ENCODE measurements at places on chromosomes 7 and 10. TPM values are rescaled to one million over a fixed set of nuclear protein-coding genes. Genes with fewer than 3 reads are reported as not detected.

GRCh38 chr7:30648744-30649540, 33.3 kb downstream of the CRHR2 start:
- no peak for DNase-seq

DNA sequence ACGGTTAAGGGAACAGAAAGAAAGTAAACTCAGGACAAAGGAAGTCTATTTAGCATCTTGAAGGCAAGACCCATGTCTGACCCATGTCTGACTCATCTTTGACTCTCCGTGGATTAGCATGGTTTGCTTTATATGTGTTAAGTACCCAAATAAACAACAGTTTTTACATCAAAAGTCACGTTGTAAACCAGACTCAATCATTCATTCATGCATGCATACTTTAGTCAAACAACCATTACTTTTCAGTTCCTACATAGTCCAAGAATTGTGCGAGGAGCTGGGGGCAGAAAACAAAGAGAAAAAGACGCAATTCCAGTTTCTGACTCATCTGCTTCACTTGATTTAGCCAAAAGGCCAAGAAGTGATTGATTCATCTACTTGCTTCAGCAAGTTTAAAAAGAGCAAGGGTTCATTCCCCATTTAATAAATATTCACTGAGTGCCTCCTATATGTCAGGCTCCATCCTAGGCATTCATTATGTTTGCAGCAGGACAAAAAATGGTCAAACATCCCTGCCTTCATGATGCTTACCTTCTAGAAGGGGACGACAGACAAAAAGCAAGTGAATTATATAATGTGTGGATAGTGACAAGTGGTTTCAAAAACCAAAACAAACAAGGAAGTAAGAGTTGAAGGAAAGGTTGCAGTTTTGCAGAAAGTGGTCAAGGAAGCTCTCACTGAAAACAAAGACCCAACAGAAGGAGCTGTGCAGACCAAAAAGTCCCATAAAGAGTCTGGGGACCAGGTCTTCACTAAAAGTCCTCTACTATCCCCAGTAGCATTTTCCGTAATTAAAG, 116.2 kb downstream of the FAM107B start:
- no peak for DNase-seq

DNA sequence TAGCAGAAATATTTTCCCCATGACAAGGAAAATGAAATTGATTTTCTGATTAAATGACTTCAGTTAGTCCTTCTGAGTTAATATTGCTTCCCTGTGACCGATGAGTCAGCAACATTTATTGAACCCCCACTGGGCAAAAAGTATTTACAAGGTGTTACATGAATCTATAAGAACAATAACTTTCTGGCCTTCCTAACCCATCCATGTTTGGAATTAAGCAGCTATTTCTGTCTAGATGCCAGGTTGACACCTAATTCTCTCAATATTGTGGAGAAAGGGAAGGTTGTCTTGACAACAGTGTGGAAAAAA, 112.9 kb upstream of the JAZF1 start:
- DNase-seq, result no peak

- no peak for DNase-seq
Measured at GRCh38 chr7:46123756-46124343, 202.8 kb upstream of the IGFBP3 start.

DNA sequence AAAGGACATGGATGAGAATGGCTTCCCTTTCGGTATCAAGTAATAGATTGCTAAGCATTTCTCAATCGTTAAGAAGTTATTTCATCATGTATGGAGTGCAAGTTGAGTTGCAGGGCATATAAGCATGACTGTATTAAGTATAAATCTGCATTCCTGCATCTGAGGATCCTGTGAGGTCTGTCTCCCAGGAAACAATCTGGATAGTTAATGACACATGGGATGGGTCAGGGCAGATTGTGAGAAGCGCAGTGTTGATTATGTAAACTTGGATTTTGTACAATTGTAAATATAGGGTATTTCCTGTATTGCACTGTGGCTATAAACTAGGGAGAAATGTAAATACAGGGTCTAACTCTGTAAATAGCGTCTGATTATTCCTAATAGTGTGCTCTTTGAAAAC, 102.6 kb downstream of the PLXDC2 start:
- DNase-seq, result no peak

DNA sequence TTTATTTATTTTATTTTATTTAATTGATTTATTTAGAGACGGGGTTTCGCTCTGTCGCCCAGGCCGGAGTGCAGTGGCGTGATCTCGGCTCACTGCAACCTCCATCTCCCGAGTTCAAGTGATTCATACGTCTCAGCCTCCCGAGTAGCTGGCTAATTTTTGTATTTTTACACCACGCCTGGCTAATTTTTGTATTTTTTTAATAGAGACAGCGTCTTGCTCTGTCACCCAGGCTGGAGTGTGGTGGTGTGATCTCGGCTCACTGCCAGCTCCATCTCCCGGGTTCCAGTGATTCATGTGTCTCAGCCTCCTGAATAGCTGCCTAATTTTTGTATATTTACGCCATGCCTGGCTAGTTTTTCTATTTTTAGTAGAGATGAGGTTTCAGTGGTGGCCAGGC, 34.2 kb downstream of the AP5Z1 start:
- no peak for DNase-seq

DNA sequence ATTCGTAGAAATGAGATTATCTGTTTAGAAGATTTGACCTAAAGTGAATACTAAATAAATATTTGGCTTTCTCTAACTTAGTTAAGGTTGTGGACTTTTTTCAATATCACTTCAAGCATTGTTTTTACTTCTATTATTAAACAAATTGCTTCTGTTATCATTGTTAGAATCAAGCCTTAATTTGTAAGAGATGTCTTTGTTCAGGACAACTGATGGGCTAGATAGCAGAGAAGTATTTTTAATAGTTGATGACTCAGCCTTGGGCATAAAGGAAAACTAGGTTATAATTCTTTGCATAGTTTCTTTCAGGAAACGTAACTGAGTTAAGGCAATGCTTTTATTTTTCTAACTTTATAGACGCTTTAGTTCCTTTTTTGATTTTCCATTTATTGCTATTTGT, 128.8 kb upstream of the SMIM30 start:
- DNase-seq, result no peak

GRCh38 chr10:118701529-118702323, 53.0 kb downstream of the CACUL1 start:
- DNase-seq, result no peak

- peak; percentile 49 for DNase-seq
Measured at GRCh38 chr10:133353988-133354605, 3.7 kb downstream of the FUOM start.

- no peak for DNase-seq
Measured at GRCh38 chr7:124074007-124074406, 41.1 kb upstream of the TMEM229A start.

GRCh38 chr7:100515072-100515532, 23.9 kb upstream of the AGFG2 start:
- DNase-seq, result no peak

GRCh38 chr10:95539560-95540284, 21.4 kb downstream of the SORBS1 start:
- DNase-seq, result no peak

GRCh38 chr7:90409667-90410066, 6.4 kb downstream of the CLDN12 start:
- peak; percentile 61 for DNase-seq

GRCh38 chr10:98400482-98400881, 14.5 kb downstream of the PYROXD2 start:
- DNase-seq, result no peak

DNA sequence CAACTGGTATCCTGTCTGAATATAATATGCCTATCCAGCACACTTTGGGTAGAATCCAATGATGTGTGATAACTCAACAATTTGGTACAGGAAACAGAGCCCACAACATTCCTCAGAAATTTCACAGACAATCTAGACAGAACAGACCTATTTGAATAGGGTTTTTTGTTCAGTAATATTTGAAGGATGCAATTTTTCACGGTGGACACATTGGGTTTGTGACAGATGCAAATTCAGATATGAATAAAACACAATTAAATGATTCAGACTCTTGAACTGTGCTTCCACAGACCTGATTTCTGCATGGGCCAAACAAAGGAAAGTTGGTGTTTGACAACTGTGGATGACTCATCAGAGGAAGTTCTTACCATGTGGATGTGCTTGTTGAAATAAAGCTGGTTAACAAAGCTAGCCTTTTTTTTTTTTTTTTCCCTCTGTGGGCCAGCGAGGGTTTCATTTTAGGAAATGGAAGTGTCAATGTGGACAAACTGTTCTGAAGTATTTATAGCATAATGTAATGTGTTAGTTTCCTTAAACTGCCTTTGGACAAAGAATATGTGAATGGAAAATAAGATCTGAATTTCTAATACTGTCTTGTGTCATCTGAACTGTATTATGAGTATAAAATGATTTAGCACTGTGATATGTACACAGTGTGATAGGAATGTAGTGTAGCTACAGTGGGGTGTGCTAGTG, 43.2 kb upstream of the FAM133B start:
- no peak for DNase-seq

DNA sequence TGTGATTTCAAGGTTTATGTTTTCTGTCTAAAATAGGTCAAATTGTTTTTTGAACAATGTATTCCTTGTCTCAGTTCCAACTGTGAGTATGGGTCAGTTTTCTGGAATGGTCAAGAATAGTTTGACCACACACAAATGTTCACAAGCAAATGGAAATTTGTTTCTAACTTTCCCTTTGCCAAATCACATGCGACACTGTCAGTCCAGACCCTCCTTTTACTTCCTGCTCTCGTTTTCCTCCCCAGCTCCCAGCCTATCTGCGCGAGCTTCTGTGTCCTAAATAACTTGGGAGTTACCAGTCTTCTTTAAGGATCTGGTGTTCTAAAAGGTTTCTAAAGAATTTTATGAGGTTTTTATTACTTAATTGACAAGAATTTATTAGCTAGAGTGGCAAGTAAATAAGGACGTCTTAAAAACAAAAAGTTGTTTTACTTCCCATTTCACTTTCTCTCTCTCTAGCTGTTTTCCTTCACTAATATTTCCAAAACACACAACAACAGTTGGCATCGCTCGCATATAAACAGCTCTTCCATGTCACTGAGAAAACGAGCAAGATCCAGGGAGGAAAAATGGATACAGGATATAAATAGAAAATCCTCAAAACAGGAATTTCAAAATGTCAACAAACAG, 266.1 kb upstream of the KLF6 start:
- no peak for DNase-seq

GRCh38 chr10:5349362-5349761, 15.4 kb upstream of the UCN3 start:
- DNase-seq, result no peak

- DNase-seq, result no peak
Measured at GRCh38 chr7:151572136-151572535, 52.4 kb upstream of the RHEB start.

- no peak for DNase-seq
Measured at GRCh38 chr7:158649279-158649678, 55.3 kb downstream of the NCAPG2 start.

DNA sequence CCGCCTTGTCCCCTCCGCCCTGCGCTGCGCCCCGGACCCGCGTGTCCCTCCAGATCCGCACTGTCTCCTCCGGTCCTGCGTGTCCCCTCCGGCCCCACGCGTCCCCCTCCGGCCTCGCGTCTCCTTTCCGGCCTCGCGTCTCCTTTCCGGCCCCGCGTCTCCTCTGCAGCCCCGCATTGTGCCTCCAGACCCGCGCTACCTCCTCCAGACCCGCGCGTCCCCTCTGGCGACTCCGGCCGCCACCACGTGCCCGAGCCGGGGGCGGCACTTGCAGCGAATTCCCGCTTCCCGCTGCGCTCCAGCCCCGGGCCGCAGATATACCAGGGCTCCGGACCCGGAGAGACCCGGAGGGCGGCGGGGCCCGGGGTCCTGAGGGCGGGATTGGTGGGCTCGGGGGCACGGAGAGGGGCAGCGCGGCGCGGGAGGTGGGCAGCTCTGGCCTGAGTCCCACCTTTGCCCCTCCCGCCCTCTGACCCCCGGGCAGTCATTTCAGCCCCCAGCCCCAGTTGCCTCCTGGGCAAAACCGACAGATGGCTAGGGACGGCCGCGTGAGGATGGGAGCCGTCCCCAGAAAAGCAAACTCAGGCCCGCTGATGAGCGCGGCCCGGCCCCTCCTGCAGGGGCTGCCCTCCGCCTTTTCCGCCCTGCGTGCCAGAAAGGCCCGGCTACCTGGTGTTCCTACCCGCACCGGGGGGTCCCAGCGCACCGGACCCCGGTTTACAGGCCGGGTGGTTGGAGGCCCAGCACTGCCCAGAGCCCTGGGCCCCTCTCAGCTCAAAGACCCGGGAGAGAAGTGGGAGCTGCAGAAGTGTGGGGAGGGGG, 56.5 kb downstream of the RBM17 start:
- DNase-seq, result no peak

GRCh38 chr7:117764031-117764430, 109.2 kb downstream of the CTTNBP2 start:
- no peak for DNase-seq

GRCh38 chr7:129277629-129278028, 52.8 kb downstream of the AHCYL2 start:
- no peak for DNase-seq

DNA sequence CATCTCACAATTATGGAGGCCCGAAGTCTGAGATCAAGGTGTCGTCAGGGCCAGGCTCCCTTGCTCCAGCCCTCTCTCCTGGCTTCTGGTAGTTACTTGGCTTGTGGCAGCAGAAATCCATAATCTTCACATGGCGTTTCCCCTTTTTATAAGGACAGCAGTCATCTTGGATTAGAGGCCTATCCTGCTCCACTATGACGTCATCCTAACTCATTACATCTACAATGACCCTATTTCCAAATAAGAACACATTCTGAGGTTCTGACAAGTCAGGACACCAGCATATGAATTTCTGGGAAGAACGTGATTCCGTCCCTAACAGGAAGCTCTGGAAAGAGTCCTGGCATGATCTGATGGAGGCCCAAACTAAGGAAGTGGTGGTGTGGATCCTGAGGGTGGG, 35.8 kb downstream of the NEUROG3 start:
- no peak for DNase-seq

GRCh38 chr10:92490387-92490786, 83.5 kb downstream of the IDE start:
- no peak for DNase-seq

DNA sequence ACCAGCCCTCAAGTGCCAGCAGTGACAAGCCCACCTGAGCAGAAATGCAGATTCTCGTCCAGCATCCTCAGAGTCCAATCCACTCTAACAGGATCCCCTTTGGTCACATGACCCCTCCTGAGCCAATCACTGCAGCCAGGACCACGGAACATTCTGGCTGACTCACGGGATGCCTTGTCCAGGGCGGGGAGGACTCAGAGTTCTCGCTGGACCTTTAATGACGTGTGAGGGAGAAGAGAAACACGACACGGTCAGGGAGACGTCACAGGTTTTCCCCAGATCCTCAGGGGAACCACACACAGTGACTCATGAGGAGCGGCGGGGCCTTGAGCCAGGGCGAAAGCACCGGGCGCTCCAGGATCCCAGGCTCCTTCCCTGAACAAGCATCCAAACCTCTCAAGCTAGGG, 155.7 kb downstream of the PTPRN2 start:
- DNase-seq, result no peak

The GCK gene
- total RNA-seq, result 1.7 TPM

The LIPM gene
- total RNA-seq, result not detected

The SLC13A1 gene
- 0.13 TPM for total RNA-seq

The ATG9B gene
- total RNA-seq, result not detected

The LRRC18 gene
- not detected for total RNA-seq

The PILRB gene
- 28.6 TPM for total RNA-seq

The AGR3 gene
- total RNA-seq, result 0.28 TPM

The CPN1 gene
- total RNA-seq, result 46.9 TPM

The SLC26A3 gene
- 0.93 TPM for total RNA-seq

The CLDN4 gene
- total RNA-seq, result 1.7 TPM

Data from left lobe of liver (tissue), 2 donors.